A549 treated with Mapracorat at 1 μM for 4 hours (cell line): ENCODE measurements at places on chromosomes 1 and 21. TPM values are rescaled to one million over a fixed set of nuclear protein-coding genes. Genes with fewer than 3 reads are reported as not detected.

The GRIK1 gene
- total RNA-seq: not detected in 5 replicates

The S100A13 gene
- total RNA-seq: 169 to 188 TPM (median 172 TPM) in 5 replicates

The OR14K1 gene
- total RNA-seq: not detected in 5 replicates

The RIPPLY3 gene
- total RNA-seq: 0.30 to 0.78 TPM (median 0.47 TPM) in 5 replicates

The CELSR2 gene
- total RNA-seq: 3.3 to 5.5 TPM (median 5.1 TPM) in 5 replicates

The HES3 gene
- not detected in 5 replicates for total RNA-seq

The DCST1 gene
- not detected in 5 replicates for total RNA-seq

The ANGPTL7 gene
- not detected in 5 replicates for total RNA-seq
